ENCODE measurements at places on chromosomes 11 and 22.

DNA sequence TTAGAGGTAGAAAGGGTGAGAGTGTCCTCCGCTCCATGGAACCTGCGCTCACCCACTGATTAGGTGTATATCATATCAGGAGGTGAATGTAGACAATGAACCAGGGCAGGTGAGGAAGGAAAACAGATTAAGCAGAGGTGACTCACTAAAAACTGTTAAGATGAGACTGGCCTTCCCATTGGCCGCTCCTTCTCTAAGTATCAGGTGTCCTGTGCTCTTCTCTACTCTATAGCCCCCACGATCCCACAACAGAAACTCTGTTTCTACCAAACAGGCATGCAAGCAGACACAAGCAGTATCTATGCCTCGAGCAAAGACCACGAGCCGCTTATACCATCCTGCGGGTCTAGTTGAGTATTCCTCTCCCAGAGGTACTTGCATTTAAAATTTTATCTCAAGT is 103.1 kb downstream of the SNX19 start:
- DNase-seq = no peak

DNA sequence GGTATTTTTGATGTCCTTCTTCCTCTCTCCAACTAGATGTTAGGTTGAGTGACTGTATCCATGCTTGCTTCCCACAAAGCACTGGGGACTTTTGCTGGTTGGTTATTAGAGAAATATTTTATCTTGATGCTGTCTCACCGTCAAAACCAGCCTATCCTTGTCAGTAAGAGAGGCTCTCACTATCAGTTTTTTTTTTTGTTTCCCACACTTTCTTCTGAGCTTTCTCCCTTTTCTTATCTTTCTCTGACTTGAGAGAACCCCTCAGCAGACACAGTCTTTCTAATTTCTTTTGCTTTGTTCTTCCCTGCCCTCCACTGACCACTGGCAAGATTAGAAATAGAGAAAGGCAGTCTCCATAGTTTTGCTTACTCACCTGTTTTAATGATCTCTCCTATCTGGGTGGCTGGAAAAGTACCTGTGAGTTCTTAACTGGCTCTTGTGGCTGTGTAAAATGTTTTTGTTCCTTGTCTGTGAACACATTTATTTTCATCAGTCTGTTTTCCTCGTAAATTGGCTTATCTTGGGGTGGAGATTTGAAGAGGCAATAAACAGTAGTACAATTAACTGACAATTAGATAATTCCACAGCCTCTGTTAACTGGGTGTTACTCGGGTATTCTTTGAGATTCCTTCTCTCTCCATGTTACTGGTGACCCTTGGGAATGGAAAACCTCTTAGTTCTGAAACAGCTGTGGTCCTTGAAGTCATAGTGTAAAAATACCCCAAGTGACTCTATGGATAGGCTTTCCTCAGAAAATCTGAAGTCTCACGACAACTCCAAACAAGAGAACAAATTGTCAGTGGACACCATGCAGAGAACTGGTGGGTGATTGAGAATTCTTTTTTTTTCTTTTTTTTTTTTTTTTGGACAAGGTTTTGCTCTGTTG is at the start of gene NXPE1:
Gene NXPE1, minus strand, starts transcription at position 457 of the 886 bp plus-strand sequence. CDS start 8,680 bp downstream, outside the sequence.
- DNase-seq = no peak

DNA sequence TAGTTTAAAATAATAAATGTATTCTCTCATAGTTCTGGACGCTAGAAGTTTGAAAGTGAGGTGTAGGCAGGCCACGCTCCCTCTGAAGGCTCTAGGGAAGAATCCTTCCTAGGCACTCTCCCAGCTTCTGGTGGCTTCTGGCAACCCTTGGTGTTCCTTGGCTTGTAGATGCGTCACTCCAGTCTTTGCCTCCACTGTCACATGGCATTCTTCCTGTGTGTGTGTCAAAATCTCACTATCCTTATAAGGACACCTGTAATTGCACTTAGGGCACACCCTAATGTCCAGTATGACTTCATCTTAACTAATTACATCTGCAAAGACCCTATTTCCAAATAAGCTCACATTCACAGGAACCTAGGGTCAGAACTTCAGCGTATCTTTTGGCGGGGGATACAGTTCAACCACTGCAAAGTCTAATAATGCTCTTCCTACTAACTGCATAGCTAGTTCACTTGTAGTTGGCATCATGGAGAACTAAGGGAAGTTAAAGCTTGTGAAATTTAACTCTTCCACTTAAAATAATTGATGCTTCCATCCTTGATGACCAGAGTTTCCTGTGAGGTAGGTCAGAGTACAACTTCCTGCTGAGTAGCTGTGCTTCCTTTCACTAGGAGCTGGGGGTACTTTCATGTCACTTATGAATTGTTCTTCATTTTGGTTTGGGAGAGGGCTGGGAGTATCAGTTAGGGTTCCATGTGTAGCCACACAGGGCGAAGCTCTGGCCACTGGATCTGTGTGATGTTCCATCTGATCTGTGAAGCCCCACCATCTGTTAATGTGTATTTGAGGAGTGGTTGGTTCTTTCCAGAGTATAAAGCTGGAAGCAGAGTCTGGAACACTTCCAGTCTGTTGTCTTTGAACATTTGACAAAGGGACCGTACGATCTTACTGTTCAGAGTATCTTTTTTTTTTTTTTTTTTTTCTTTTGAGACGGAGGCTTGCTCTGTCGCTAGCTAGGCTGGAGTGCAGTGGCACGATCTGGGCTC is 10.5 kb downstream of the YWHAH start:
- no peak for DNase-seq

DNA sequence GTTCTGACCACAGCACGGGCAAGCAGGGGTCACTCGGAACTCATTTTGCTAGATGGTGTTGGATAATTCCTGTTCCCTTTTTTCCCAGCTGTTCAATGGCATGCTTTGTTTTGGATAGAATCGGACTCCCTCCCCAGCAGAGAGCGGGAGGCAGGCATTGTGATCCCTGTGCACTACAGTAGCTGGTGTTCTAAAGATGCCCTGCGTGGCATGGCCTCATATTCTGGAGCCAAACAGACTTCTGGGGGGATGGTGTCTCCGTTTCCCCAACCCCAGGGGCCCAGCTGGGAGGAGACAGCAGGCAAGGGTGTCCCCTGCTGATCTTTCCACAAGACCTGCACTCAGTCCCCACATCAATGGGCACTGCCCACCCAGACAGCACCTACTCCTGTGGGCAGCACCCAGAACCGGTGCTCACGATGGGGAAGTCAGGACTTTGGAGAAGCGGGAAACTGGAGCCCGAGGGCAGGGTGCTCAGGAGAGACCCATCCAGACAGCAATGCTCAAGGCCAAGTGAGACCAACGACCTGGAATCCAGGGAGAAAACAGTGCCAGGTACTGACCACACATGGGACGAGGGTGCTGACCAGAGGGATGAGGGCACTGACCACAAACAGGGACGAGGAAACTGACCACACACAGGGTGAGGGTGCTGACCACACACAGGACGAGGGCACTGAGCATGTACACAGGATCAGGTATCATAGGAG is 934.9 kb downstream of the BRD1 start:
- no peak for DNase-seq

DNA sequence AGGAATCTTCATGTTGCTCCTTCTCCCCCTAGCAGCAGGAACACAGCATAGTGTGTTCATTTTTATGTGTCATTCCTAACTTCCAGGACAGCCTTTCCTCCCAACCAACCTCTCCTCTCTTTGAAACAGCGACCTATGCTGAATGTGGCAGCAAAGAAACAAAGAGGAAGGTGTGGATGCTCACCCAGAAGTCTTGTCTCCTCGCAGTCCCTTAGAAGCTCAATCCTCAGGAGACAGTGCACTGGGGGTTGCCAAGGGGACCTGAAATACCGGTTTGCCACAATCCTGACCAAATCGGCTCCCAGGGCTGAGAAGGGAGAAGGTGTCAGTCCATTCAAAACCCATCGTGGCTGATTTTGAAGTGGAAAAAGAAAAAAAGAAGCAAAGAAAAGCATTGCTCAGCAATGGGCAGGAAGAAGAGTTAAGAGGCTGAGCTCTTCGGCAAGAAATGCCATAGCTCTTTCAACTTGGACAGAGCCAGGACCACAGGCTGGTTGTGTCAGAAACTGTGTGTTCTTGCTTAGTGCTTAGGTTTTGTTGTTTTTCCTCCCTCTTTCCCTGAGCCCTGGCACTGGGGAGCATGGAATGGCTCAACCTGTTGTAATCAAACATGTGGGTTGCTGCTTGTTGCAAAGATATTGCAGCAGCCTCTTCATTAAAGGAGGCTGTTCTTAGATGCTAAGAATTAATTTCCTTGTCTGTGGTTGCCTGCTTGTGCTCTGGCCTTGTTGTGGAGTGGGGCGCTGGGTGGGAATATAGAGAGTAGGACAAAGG is 30.4 kb upstream of the TENM4 start:
- DNase-seq = no peak

GRCh38 chr11:46369458-46370152 is 11.9 kb upstream of the MDK start:
- peak; percentile 78 for DNase-seq

- no peak for DNase-seq
Measured at GRCh38 chr22:49451070-49451840, 376.4 kb downstream of the BRD1 start.

DNA sequence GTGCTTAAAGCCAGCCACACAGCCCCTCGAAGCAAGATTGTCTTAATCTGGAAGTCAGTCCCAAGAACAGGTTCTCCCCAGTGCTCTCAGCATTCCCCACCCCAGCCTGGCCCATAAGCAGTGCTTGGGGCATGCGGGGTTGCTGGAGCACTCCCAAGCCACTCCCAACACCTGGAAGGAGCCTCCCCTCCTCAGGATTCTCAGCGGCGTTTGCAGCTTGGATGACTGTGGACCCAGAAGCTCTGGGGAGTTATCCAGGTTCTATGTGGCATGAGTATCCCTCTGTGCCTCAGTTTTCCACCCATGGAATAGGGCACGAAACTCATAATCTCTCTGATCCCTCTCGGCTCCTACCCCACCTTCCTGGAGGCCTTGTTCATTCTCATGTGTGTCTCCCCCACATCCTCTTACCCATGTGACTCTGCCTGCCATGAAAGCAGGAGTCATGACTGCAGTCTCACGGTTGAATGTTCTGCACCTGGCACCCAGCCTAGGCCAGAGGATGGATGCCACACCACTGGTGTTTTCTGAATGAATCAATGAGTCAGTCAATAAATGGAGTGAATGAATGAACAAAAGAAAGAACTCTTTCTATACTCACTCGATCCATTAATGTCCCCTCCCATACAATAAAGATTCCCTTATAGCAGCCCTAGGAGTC is 33.4 kb upstream of the WNT7B start:
- DNase-seq = peak; percentile 44

DNA sequence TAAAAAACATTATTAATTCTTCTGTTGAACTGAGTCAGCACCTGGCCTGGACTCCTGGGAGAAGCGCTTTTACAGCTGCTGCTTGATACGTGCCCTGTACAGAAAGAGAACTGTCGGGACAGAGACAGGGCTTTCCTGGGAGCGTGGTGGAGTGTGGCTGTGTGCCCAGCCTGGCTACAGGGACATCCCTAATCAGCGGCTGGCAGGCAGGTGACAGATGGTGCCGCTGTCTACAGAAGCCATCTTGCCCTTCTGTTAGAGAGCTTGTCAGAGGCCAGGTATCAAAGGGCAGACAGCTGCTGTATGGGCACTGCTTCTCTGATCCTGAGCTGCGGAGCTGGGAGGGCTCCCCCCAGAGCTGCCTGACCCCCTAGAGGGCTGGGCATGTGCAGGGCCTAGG is 361.8 kb downstream of the TENM4 start:
- DNase-seq = no peak

DNA sequence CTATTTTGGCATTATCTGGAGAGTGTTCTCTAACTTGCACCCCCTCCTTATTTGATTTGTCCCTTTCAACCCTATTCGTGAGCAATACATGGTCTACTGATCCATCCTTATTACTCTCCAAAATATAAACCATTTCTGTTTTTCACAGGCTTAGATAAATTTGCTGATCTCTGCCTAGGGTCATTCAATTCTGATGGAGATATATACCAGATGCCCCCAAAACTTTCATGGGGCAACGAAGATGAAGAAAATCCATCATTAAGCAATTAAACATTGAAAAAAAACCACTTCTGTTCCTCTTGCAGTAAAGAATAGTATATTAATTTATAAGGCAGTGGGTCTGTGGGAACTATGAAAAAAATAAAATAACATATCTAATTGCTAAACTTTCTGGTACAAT is 313.4 kb downstream of the CASP12 start:
- DNase-seq = no peak

GRCh38 chr22:17823964-17824363 is 49.7 kb upstream of the BID start:
- no peak for DNase-seq

GRCh38 chr11:2961080-2961479 is 31.0 kb downstream of the NAP1L4 start:
- no peak for DNase-seq

DNA sequence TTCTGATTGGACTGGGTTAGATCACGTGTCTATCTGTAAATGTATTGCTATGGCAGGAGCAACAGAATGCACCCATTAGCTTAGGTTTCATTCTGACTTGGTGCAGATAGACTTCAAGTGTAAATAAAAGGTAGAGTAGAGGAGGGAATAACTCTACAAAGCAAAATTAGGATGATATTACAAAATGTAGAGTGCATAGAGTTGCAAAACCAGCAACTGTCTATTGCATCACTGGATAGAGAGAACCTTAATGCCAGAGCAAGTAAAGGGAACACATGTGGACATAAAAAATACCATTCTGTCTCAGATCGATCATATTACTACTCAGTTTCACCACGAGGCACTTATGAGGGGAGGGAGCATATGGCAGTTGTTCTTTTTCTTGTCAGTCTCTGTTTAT is 22.0 kb upstream of the CAT start:
- DNase-seq = peak; percentile 65

DNA sequence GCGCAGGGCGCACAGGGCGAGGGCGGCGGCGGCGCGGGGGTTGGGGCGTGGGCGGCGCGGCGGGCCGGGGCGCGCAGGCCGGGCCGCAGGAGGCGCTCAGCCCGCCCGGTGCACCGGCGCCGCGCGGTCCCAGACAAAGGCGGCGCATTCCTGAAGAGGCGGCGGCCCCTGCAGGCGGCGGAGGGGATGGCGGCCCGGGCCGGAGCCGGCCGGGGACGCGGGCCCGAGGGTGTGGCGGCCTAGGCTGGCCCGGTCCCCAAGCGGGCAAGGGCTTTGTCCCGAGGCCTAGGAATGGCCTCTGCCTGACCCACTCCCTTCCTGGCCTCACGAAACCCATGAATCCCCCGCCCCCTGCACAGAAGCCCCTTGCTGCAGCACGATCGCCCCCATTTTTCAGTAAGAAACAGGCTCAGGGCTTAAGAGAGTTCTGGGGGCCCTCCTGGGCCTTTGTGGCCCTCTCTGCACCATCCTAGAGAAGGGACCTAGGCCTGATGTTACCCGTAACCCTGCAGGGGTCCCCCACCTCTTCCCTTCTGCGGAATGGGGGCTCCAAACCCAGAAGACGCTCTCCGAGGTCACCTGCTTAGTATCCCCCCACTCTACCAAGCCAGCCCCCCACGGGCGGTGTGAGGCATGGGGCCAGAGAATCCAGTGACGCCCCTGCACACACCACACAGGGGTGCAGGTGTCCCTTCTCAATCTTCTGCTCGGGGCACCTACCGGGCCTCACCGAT is at the start of gene RTN4R:
Gene RTN4R, minus strand, starts transcription at position 40 of the 734 bp plus-strand sequence. CDS start 226 bp downstream, outside the sequence.
- DNase-seq = peak; percentile 38

GRCh38 chr22:31852691-31853421 is 91.5 kb upstream of the YWHAH start:
- DNase-seq = no peak

GRCh38 chr11:29629286-29629685 is 387.5 kb downstream of the KCNA4 start:
- DNase-seq = no peak
